Activated CD4-positive, alpha-beta T cell treated with anti-CD3 and anti-CD28 coated beads, Interleukin-2, amount 50 U/mL, for 24 hours (primary cell): ENCODE measurements at places on chromosomes 2 and 18.
A peak's percentile ranks its signal among the peaks of the same experiment; 100 is the strongest.

GRCh38 chr2:43127208-43127940, 99.0 kb downstream of the ZFP36L2 start:
- DNase-seq, result peak; percentile 85

- no peak for DNase-seq
These were observed 25.3 kb downstream of the RTP5 start for GRCh38 chr2:241894681-241895426.

DNA sequence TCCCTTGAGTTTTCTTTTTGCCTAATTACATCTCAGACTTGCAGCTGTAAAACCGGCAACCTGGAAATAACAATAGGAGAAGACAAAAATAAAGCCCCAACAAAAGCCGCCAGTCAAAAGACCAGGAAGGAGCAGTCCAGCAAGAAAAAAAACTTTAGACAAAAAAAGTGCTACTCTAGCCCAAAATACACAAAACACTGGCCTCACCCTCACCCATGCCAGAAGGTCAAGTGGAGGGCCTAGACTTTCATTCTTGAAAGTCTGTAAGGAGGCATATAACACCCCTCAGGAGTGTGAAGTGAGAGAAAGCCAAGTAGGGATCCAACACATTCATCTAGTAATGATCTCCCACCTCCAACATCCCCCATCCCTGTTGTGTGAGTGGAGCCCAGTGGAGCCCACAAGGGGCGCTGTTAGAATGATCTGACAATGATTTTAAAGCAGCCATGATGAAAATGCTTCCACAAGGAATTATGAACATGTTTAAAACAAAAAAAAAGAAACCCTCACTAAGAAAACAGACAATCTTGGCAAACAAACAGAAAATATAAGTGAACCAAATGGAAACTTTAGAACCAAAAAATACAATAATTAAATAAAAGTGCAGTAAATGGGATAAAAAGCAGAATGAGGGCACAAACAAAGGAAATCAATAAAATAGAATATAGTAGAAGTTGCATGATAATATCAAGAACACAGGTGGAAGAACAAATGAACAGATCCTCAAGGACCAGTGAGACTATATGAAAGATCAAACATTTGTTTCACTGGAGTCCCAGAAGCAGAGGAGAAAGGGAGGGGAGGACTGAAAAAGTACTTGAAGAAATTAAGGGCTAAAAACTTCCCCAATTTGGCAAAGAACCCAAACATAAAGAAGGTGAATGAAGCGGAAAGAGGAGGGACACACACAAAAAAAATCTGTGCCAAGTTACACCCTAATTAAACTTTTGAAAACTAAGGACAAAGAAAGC, 23.9 kb downstream of the SESTD1 start:
- DNase-seq, result no peak

- DNase-seq, result no peak
These were observed 63.7 kb downstream of the SLC8A1 start for GRCh38 chr2:40388161-40388560.

- no peak for DNase-seq
These were observed 141.7 kb downstream of the RBM43 start for GRCh38 chr2:151120011-151120410.

DNA sequence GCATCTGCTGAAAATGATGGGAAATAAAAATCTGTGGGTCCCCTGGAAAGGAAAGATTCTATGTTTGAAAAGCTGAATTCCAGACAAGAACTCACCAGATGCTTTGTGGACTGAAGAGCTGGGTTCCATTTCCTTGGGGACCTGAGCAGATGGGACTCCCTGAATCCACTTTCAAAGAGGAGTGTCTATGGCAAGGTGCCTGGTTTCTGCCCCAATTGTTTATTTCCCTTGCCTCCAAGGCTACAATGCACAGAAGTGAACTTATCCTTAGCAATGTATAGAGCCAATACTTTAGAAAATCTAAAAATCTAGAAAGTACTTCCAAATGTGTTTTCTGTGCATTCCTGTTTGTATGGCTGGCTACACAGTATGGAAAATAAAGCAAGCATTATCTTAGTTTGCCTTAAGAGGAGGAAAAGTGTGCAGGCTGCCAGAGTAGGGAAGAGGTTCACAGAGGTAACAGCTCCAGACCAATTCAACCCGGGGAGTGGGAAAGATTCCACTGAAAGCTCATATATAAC, 420.5 kb downstream of the NRXN1 start:
- DNase-seq, result no peak

DNA sequence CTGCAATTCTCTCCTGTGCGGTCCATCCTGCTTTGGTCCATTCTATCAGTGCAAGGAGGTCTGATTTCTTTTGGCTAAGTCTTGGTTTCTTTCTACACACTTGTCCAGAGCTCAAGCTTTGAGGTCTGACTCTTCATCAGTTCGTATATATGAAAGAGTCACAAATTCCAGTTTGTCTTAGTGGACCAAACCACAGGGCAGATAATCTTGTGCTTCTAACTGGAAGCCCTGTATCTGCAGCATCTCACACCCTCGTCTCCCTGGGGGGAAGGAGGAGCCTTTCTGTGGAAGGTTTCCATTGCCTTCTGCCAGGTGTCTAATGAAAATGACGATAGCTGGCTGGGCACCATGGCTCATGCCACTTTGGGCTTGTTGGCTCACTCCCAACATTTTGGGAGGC, 148.5 kb downstream of the SPP2 start:
- no peak for DNase-seq

DNA sequence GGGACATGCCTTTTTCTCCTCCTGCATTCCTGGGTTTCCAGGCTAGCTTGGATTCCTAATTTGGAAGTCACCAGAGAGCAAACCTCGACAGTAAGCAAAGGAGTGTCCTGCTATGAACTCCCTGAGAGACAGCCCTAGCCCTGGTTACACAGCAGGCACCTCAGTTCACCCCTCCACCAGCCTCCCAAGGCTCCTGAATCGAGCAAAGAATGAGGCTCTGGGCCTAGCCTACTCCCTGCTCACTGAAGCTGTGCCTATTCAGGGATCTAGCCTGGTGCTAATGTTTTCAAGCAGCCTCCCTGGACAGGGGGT, 66.7 kb upstream of the RMDN2 start:
- no peak for DNase-seq

- DNase-seq, result no peak
These were observed 158.7 kb upstream of the CCDC150 start for GRCh38 chr2:196480653-196481323.

GRCh38 chr2:287471-287885, 413 bp downstream of the ALKAL2 start:
- DNase-seq, result no peak

DNA sequence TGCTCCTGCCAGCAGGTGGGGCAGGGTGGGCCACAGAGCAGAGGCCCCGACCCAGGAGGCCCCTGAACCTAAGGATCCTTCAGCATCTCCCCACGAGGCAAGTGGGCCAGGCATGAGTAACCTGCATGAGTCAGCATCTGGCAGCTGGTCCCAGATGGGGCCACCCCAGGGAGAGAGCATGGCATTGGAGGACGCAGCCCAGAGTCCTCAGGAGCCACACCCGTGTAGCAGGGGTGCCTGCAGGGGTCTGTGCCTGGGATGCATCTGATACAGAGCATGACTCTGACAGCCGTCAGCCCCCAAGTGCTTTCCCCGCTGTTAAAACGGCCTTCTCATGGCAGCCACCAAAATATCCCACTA, 185.6 kb upstream of the SALL3 start:
- no peak for DNase-seq

DNA sequence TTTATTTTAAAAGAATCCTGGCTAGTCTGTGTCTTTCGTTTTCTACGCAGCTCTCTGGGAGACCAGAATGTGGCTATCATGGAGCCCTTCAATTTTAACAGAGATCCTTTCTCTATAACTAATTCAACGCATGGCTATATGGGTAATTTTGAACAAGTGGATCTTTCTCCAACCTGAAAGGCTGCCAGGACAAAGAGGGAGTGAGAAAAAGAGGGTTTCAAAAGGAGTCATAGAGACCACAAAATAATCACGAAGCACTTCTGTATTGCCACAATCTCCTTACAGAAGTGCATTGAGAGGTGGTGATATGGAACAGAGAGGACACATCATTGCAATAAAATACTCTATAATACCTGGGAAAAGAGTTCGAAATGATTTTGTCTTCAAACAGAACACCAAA, 21.7 kb upstream of the CDH2 start:
- no peak for DNase-seq

- no peak for DNase-seq
These were observed 1067.4 kb downstream of the CNTNAP5 start for GRCh38 chr2:125092276-125093009.

- no peak for DNase-seq
These were observed 171.3 kb upstream of the ID2 start for GRCh38 chr2:8510519-8510918.

DNA sequence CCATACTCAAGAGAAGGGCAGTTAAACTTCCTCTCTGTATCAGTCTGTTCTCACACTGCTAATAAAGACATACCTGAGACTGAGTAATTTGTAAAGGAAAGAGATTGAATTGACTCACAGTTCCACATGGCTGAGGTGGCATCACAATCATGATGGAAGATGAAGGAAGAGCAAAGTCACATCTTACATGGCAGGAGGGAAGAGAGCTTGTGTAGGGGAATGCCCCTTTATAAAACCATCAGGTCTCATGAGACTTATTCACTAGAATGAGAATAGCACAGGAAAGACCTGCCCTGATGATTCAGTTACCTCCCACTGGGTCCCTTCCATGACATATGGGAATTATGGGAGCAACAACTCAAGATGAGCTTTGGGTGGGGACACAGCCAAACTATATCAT, 1.4 kb upstream of the IL36B start:
- DNase-seq, result no peak

DNA sequence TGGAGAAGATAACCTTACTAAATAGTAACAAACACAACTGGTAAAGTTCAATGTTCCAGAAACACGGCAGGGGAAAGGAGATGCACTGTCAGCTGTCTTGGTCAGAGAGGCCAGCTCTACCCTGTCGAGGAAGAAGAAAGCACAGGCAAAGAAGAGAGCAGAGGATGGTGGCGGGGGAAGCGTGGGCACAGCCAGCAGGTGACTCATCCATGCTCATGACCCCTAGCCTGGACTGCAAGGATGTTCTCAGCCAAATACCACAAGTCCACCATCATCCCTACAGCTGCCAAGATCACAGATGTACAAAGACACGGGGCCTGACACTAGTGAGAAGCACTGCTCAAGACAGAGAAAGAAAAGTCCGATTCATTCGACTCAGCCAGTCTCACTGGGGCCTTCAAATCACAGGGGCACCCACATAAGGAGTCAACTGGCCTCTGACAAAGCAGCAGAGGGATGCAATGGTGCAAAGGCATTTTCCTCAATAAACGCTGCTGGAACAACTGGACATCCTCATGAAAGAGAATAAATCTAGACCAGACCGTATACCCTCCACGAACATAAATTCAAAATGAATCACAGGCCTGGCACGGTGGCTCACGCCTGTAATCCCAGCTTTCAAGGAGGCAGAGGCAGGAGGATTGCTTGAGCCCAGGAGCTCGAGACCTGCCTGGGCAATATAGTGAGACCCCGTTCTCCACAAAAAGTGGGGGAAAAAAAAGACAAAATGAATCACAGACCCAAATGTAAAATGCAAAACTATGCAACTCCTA, 5.6 kb downstream of the DTYMK start:
- DNase-seq, result no peak

DNA sequence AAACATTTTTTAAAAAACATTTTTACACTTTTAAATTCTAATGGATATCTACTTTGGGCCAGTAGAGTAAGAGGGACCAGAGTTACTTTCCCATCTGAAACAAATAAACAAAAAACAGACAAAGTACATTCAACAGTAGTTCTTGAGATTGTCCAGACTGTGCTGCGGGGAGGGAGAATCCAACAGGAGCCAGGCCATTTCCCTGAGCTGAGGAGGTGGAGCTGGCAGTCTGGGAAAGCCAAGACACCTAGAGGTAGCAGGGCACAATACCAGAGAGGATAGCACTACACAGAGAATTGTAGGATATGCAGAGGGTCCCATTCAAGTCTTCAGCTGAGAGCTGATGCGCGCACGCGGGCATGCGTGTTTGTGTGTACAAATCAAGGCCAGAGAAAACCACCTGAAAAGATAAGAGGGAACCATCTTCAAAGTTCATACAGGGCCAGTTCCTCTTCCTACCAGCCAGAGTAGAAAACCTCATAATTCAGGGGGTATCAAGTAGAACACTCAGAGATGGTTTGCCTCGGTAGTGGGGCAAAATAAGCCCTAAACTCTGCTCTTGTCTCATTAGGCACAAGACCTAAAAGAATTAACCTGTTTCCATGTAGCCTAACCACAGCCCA, 44.0 kb downstream of the PTRHD1 start:
- DNase-seq, result no peak

- no peak for DNase-seq
These were observed 213.0 kb downstream of the SP3 start for GRCh38 chr2:173752152-173752551.

DNA sequence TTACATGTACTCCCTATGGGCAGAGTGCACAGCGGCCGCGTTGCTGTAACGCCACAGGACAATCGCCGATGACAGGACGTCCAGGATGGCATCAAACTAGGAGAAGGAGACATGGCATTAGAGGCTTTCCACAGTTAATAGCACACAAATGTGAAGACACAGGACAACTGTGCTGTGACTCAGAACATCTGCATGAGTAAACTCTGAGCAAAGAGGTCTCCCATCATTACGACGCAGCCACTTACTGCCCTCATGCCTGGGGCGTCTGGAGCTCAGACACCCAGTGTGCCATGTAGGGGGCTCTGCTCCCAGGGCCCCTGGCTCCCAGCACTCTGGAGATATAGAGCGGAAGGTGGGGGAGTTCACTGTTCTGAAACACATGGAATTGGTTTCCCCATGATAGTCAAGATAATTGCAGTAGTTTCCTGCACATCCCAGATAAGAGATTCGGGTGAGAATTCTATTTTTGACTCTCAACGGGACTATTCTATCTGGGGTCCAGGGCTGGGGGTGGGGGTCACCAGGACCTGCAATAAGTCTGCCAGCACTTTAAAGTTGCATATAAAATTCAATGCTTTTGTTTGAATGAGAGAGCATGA, 168.1 kb downstream of the TMEM163 start:
- no peak for DNase-seq

DNA sequence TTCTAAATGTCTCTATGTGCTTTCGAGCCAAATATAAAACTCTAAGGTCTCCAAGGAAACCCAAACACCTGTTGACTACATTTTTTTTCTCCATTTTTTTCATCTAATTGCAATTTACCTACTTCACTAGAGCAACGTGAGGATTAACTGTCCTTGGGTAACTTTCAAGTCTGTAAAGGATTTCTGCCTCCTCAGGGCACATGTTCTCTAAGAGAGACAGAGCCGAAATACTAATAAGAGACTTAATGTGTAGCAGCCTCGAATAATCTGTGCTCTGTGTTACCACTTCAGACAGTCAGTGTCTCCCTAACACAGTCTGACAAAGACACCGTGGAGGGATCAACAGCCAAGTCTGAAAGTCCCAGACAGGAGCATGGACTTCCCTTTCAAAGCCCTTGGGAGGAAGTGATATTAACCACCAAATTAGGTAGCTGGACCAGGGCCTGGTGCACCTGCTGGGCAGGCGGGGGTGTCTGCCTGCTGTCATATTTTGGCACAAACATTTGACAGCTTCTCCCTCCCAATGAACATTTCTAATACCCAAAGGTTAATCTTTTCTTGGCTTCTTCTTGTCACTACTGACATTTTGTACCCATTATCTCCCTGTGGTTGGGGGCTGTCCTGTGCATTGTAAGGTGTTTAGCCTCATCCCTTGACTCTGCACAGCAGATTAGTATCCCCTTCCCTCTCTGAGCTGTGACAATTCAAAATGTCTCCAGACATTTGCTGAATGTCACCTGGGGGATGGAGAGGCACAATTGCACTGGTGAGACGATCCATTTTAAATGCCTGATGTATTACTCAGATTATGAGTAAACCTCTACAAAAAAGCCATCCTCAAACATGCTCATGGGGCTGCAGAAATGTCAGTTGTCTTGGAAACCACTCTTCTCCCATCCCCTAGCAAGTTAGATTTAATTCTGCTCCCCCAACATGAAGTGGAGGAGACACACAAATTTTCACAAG, 45.7 kb upstream of the LYPD1 start:
- no peak for DNase-seq
